Omental fat pad (tissue), 4 donors: ENCODE measurements at places on chromosomes 11 and 22.

- DNase-seq = no peak
Measured at GRCh38 chr11:60164550-60165075, 18.3 kb downstream of the MS4A6A start.

DNA sequence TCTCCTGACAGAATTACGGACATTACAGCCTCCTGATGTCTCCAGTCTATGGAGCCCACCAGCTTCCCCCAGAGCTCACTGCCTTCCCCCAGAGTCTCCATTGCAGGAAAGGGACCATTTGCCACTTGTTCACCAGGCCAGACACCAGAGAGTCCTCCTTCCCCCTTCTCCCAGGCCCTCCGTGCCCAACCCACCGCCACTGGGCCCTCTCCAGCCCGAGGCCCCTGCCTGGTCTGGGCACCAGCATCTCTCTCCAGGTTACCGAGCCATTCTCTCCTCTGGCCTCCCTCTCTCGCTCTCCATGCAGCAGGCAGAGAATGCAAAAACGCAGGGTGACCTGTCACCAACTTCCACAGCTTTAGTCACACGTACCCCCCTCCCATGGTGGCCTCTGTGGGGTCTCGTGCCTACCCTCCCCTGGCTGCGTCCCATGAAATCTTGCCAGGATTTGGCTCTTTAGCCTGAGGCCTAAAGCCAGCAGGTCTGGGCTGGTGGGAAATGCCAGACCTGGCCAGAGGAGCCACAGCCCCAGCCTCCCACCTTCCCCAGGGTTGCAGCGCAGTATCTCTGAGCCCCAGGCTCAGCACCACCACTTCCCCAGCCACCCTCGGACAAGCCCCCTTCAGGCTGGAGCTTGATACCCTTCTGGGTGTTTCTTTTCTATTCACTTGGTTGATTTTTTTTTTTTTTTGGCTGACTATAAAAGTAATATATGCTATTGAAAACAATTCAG, 6.8 kb upstream of the SERPINH1 start:
- DNase-seq = no peak

- DNase-seq = no peak
Measured at GRCh38 chr22:31578171-31578570, 81.8 kb downstream of the SFI1 start.

DNA sequence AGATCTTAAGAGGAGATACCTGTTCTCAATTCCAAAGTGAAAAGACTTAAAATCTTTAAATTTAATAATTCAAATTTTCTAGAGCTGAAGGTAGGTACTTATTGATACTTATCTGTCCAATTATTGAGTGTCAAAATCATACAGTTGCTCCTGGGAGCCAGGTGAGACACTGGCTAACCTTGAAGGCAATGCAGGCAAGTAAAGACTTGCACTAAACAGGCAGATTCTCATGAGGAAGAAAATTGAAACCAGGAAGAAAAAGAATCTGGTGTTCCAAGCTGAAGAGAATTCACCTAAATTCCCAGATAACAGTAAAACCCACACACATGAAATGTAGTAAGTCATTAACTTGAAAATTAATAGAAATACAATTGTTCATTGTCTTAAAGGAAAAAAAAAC, 30.3 kb downstream of the VSIG10L2 start:
- no peak for DNase-seq
